Stimulated activated CD8-positive, alpha-beta memory T cell treated with anti-CD3 and anti-CD28 coated beads, Interleukin-4, amount 100 ng/mL, for 4 hours (primary cell): ENCODE measurements at places on chromosomes 5 and 9.

DNA sequence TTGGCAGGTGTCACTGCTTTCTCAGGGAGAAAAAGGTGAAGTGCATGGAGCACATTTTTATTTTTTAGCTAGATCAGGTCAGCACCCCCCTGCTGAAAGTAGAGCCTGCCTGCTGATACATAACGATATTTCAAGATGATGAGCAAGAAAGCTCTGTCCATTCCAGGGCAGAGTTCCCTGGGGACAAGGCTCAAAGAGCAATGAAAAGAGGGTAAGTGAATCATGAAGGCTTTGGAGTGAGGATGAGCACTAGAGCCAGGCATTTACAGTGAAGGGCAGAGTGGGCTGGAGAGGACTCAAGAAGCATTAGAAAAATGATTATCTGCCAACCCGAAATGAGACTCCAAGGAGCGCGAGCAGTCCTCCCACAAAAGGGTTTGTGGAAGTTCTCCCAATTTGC, 345.7 kb downstream of the TLE4 start:
- no peak for DNase-seq

DNA sequence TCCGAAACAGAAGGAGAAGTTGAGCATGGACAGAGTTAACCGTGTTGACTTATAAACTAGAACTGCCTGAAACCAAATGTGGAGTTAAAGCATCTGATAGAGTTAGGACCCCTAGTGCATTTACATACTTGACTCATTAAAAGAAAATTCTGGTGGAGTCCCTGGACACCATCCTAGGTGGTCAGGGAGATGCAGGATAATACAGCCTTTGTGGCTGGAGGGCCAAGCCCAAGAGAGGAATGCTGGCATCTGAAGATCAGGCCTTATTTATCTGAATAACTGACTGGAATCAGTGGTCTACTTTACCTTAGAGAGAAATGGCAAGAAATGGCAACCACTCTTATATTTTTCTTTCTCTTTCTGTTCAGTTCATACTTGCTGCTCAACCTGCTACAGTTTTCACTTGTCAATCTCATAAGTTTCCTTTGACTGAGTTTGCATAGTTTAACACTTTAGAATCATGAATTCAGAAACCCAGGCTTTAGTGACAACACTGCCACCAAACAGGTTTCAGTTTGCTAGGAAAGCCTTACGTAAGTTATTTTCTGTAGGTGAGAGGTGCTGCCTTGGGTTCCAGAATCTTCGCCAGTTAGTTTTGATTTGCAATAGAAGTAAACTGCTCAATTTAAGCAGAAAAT, 10.2 kb downstream of the CMYA5 start:
- no peak for DNase-seq

GRCh38 chr9:93595461-93595860, 19.1 kb downstream of the PHF2 start:
- DNase-seq, result no peak

GRCh38 chr9:105206496-105206820, 38.0 kb upstream of the SLC44A1 start:
- DNase-seq, result no peak
